CD4-positive, alpha-beta T cell treated with Interleukin-4 for 1 hour (primary cell): ENCODE measurements at places on chromosomes 6 and 20.

DNA sequence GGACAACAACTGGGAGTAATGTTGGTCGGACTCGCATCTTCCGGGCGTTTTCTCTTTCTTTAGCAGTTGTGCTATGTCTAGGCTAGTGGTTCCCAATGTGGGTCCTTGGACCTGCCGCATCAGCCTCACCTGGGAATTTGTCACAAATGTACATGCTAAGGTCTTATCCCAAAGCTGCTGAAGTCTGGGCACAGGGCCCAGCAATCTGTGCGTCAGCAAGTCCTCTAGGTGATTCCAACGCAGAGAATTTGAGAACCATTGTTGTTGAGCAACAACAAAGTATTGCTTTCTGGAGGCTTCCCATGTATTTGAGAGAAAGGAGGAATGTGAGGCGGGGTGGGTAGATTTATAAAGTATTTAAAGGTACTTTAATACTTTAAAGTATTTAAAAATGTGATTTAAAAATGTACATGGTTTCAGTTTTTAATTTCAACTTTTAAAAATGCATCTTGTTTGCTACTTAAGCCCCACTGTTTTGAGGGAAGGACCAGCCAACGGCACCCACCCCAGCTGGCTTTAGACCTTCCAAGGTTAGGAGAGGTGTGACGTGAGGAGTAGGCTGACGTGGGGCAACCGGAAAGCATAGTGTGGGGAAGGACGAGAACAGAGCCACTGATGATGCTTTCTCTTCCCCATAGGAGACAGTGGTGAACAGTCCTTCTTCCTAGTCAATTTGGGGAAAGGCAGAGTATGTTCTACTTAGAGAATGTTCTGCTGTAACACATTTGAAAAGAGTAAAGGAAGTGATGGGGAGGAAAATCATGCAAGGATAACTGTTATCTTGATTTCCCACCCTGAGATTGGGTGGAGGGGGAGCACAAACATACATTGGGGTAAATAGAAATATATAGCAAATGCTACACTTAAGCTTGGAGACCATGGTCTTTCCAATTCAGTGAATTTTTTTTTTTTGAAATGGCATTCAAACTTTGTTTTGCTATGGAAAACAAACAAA lies 4.3 kb downstream of the UST start:
- DNase-seq, result no peak

- DNase-seq, result no peak
Observed at GRCh38 chr20:37254114-37254878, 7.3 kb downstream of the GHRH start.

- no peak for DNase-seq
Observed at GRCh38 chr6:135813401-135813800, 38.1 kb upstream of the PDE7B start.

GRCh38 chr6:156827382-156827781 lies 50.2 kb downstream of the ARID1B start:
- no peak for DNase-seq

DNA sequence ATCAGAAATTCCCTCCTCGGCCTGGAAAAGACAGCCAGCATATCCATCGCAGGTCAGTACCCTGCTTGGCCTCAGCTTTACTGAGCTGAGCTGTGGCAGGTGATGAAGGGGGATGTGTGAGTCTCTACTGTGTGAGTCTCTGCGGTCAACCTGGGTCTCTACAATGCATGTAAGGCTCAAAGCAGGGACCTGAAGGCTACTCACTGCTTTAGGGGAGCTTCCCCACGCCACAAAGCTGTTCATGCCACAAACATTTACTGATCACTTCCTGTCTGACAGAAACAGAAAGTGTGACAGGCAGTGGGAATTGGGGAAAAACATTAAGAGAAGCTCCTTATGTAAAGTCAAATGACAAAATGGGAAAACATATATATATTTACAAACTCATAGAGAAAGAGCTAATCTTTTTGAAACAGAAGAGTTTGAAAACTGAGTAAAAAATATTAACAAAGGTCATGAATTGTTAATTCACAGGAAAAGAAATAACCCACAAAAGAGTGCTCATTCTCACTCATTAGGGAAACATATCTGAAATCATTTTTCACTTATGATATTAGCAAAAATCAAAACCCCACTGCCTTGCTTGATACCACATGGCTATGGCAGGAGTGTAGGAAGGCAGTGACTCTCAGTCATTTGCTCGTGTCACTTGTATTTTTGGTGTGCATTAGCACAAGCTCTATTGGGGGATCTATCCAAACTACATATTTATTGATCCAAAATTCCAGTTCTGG lies 5.8 kb downstream of the BTN3A3 start:
- no peak for DNase-seq

DNA sequence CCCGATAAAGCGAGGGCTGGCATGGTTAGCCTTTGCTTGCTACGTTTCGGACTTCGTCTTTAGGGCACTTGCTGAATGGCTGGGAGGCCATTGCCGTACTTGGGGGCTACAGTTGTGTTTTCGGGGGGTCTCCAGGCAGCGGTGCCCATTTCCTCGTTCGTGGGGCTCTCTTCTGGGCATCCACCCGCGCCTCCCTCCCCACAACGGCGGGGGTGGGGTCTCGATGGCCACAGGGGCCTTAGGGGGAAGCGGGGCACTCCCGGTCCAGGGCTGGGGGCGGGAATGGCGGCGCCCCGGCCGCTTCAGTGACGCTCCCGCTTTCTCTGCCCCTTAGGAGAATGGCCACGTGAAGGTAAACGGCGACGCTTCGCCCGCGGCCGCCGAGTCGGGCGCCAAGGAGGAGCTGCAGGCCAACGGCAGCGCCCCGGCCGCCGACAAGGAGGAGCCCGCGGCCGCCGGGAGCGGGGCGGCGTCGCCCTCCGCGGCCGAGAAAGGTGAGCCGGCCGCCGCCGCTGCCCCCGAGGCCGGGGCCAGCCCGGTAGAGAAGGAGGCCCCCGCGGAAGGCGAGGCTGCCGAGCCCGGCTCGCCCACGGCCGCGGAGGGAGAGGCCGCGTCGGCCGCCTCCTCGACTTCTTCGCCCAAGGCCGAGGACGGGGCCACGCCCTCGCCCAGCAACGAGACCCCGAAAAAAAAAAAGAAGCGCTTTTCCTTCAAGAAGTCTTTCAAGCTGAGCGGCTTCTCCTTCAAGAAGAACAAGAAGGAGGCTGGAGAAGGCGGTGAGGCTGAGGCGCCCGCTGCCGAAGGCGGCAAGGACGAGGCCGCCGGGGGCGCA lies 2.4 kb downstream of the MARCKS start:
- DNase-seq, result no peak

- DNase-seq, result no peak
Observed at GRCh38 chr6:170553534-170554012, 466 bp upstream of the PSMB1 start.

DNA sequence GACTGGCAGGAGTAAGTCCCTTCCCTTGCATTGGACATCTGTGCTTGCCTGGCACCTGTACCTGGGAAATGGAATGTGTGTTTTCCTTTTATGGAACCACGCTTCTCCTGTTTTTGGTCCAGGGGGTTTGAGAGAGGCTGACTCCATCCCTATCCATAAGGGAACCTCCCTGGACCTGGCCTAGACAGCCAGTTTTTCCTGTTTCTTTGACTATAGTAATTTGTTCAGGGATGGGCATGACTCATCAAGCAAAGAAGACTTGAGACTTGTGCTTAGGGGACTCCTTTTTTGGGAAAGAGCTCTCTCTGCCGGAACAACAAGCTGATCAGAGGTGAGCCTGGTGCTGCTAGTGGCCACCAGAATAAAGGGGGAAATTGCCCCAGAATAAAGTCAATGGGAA lies 393.8 kb downstream of the CDH26 start:
- DNase-seq, result no peak

DNA sequence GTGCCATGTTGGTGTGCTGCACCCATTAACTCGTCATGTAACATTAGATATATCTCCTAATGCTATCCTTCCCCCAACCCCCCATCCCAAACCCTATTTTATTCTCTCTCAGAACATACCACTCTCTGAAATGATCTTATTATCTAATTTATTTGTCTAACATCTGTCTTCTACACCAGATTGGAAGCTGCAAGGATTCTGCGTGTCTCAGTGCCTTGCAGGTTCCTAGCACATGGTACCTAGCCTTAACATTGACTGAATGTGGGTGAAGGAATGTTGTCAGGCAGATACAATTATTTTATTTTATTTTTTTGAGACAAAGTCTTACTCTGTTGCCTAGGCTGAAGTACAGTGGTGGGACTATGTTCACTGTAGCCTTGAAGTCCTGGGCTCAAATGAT lies 124.9 kb downstream of the BCAS1 start:
- DNase-seq, result no peak

DNA sequence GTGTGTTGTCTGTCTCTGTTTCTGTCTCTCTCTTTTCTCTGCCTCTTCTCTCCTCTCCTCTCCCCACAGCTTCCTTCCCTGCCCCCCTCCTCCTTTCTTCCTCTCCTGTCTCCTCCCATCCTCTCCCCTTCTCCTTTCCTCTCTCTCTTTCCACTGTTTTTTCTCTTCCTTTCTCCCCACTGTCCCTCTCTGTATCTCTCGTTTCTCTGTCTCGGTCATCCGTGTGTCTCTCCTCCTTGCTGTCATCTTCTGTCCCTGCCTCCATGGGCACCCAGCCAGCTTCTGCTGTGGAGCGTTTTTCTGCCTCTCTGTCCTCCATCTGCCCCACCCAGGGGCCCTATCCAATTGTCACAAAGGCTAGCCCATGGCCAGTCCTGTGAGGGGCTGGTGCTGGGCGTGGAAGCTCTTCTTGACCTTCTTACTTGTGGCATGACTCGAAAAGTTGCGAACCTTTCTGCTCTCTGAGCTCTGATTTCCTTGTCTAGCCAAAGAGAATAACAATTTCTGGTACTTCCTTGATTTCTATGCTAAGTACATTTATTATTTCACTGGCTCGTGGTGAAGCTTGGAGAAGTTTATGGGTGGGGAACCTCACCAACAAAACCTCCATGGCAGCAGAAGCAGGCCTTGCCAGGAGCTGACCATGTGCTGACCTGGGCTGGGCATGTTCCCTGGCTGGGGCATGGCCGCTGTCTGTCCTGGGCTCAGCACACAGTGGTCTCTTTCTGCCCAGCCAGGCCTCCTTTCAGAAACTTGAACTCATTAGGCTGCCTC lies 69.3 kb downstream of the CEBPB start:
- DNase-seq, result peak; percentile 28

DNA sequence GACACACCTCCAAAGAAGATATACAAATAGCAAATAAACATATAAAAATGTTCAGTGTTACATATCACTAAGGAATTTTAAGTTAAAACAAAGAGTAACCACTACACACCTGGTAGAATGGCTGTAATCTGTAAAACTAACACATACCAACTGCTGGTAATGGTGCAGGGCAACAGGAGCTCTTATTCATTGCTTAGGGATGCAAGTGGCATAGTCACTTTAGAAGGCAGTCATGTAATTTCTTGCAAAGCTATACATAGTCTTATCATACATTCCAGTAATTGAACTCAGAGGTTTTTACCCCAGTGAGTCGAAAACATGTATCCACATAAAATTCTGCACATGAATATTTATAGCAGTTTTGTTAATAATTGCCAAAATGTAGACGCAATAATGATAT lies 906.8 kb upstream of the CITED2 start:
- no peak for DNase-seq

GRCh38 chr6:139369568-139370282 lies 4.7 kb downstream of the CITED2 start:
- peak; percentile 30 for DNase-seq

GRCh38 chr6:72035966-72036365 lies 149.6 kb downstream of the RIMS1 start:
- no peak for DNase-seq

DNA sequence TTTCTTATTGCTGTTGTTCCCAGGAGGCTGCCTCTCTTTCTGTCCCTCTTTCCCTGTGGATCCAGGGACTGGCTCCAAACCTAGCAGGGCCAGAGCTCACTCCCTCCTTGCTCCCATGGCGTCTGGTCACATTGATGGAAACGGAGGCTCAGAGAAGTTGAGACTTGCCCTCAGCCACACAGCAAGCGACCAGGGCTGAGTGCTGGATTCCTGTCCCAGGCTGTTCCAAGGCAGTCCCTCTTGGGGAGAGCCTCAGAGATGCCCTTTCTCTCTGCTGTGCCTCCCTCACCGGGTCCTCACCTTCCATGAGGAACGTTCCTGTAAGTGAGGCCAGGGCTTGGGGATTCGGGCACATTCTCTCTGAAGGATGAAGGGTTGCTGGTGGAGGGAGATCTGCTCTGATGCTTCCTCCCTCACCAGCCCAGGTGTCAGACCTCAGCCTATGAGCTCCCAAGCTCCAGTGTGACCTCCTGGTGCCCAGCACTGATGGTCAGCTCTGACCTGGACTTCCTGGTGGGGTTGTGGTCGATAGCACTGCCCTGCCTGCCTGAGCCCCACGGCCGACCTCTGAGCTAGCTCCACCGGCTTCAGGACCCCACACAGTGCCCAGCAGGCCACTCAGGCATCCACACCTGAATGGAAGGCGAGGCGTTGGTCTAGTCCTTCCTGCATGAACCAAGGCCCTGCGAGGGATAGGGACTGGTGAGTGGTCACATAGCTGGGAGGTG lies 26.8 kb downstream of the SUN5 start:
- DNase-seq, result peak; percentile 7

DNA sequence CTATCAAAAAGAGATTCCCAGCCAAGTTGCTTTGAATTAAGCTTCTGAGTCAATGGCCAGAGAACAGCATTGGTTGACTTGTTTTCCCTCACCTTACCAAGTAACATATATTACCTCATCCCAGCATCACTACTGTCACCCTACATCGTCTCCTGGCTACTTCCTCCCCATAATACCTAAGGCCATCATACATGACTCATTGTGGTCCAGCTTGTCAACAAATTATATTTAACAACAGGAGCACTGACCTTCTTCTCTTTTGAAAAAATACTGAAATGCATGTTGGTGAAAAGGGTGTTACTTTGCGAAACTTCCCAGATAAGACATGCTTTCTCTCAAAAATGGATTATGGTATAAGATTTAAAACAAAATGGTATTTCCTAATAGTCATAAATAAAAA lies 106.9 kb downstream of the TBX18 start:
- no peak for DNase-seq
